ENCODE measurements at places on chromosomes 6 and 20.

DNA sequence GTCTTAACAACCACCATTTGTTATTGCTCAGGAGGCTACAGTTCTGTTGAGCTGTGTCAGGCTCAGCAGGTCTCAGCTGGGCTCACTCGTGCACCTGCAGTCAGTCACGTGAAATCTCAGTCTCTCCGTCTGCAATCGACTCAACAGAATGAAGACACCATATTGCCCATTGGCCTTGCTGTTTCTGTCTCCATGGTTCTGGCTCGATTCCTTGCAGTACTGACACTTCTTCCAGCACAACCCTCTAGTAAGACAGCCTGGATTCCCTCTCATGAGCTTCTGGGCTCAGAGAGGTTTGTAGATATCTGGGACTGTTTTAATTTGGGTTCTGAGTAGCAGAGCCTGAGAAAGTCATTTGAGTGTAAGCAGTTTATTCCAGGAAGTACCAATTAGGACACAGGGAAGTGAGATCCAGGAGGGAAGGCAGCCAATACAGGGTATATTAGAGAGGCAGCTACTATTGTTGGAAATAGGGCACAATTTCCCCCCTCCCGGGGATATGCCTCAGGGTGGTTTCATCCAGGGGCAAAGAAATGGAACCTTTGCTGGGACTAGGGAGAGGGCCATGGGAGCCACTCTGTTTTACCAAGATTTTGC is 87.4 kb upstream of the RALGAPA2 start:
- no peak for DNase-seq

- DNase-seq, result no peak
Observed at GRCh38 chr6:117078624-117079023, 186.7 kb upstream of the VGLL2 start.

- DNase-seq, result no peak
Observed at GRCh38 chr6:161141173-161141572, 132.7 kb downstream of the AGPAT4 start.

DNA sequence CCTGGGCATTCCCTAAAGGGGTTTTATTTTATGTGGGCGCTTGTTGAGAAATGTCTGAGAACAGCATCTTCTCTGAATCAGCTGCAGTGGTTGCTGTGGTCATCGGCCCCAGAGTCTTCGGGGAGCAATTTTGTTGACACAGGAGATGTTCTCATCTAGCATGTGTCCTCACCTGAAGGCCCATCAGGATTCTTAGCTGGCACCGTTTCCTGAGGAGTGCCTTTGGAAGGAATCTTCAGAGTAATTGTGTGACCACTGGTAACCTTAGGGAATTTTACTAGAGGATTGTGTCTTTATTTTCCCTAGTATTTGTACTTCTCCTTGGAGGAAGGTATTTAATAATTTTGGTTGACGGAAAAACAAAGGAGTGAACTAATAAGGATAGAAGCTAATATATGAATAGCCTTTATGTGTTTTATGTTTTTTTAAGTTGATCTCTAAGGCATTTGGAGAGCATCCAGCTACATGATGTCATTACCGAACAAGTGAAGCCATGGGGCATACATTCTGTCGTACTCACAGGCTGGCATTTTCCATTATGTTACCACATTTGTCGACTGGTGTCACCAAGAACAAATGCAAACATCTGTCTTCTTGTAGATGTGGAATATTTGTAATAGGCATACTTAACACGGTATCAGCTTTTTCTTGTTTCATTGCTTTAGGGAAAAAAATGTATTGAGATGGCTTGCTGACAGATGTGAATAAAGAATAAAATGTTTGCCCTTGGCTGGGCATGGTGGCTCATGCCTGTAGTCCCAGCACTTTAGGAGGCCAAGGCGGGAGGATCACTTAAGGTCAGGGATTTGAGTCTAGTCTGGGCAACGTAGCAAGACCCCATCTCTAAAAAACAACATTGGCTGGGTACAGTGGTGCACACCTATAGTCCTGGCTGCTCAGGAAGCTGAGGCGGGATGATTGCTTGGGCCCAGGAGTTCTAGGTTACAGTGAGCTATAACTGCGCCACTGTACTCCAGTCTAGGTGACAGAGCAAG is 41.9 kb downstream of the TULP4 start:
- DNase-seq, result no peak

GRCh38 chr20:10077081-10077471 is 42.3 kb downstream of the ANKEF1 start:
- DNase-seq, result no peak

- DNase-seq, result no peak
Observed at GRCh38 chr6:36436466-36436865, 6.2 kb downstream of the PXT1 start.

All from stimulated activated CD4-positive, alpha-beta T cell treated with anti-CD3 and anti-CD28 coated beads, Interleukin-15, amount 100 ng/mL, for 1 hour (primary cell).